WTC11 (cell line): ENCODE measurements at places on chromosomes 1 and 21.

DNA sequence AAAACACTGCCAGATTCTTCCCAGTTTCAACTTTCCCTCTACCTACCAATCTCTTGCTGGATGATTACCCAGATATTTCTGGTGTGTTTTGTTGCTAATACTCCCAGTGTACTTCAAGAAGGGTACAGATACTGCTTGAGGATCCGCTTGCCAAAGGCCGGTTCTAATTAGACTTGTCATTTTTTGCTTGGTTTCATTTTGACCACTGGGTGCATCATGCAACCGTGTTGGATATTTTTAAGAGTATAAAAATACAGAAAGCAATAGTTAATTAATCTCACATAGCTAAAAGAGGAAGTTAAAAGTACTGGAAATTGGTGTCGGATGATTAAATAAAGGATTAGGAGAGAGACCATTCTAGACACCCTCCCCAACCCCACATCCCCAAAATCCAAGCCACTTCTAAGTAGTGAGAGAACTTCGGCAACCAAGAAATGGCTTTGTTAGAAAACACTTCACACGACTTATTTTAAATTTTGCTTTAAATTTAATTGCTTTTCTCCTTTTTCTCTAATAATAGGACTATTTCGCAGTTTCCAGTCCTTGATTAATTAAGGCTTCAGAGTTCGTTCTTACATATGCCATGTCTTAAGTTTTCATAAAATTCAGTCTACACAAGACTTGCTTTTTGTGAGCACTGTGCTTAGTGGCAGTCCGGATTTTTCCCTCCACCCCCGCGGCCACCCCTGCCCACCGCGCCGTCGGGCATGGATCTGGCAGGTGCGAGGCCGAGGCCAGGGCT is 2.5 kb upstream of the CDKN2C start:
- DNase-seq = no peak

- no peak for DNase-seq
Observed at GRCh38 chr1:201460814-201461644, 8.0 kb downstream of the PHLDA3 start.

- no peak for DNase-seq
Observed at GRCh38 chr1:22717037-22717760, 6.6 kb downstream of the EPHB2 start.

DNA sequence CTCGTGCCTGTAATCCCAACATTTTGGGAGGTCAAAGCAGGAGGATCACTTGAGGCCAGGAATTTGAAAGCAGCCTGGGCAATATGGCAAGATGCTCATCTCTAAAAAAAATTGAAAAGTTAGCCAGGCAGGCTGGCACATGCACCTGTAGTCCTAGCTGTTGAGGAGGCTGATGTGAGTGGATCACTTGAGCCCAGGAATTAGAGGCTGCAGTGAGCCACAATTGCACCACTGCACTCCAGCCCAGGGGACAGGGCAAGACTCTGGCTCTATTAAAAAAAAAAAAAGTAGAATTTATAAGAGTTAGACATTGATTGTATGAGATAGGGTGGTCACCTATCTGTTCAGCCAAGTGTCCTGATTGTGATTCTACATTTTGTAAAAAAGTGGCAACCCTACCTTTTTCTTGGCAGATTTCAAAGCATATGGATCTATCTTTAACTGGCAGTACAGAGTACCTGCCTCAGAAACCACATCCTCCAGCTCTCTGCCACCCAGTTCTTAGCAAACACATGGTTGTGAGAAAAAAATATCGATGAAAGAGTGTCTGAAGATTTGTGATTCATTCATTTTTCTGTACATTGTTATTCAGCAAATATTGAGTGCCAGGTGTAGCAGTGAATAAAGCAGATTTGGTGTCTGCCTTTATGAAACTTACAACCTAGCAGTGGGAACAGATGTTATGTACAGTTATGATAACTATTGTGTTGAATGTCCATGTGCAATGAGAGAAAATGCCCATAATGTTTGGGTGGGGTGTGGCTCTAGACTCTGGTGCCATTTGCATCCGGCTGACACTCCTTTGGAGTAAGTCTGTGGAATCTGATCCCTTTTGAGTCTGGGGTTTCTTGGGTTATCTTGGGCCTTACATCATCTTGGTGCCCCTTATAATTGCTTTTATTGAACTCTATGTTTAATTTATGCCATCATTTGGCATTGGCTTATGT is 82.5 kb downstream of the ST3GAL3 start:
- no peak for DNase-seq

- DNase-seq = peak; percentile 38
Observed at GRCh38 chr1:47627016-47627415, 189.2 kb downstream of the FOXD2 start.

DNA sequence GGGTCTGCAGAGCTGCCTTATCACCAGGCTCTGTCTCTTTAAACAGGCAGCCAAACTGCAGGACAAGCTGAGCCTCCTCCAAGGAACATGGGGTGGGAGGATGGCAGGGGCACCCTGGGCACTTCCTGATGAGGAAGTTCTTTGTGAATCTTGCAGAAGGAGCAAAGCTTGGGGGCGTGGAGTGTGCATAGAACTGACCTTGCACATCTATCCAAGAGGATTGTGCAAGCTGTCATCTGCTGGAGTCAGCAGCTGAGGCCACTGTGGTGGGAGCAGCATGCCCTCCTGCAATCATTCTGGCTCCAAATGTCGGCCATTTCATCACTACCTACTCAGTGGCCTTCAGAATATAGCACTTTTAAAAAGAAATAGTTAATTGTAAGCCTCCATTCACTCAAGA is 182.2 kb downstream of the AJAP1 start:
- no peak for DNase-seq

DNA sequence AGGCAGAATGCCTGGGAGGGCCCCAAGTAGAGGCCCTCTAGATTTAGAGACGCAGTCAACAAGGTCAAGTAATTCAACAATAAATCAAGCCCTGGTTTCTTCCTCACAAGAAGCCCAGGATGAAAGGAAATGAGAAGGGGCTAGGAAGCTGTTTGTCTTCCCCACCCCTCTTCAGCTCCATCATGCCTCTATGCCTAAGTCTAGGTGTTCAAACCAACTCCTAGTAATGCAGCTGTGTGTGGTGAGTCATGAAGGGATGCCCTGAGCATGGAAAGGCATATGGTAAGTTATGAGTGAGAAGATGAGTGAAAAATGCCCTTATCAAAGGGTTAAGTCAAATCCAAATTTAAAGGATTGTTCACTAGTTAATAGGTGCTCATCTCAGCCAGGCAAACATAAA is 339.5 kb downstream of the KCNH1 start:
- DNase-seq = no peak

GRCh38 chr1:200317236-200317635 is 92.6 kb downstream of the ZNF281 start:
- no peak for DNase-seq

- DNase-seq = peak; percentile 17
Observed at GRCh38 chr21:25862596-25862995, 127.8 kb downstream of the GABPA start.

- no peak for DNase-seq
Observed at GRCh38 chr1:185442050-185442449, 125.0 kb upstream of the IVNS1ABP start.

GRCh38 chr1:119713039-119713748 is 1.5 kb downstream of the PHGDH start:
- DNase-seq = no peak

DNA sequence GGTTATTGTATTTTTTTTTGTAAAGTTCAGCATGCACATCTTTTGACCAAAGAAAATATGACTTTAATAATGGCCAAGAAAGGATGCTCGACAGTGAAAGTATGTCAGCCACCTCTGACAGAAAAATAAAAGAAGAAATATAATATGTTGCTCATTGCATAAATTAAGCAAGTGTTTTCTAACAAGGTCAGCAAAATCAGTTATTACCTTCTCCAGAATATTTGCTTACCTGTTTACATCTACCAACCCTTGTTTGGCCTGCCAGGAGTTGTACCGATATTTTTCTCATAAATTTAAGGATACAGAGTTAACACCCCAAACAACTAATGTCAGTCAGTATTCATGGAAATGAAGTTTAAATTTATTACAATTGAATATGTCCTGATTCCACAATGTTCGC is 685.4 kb downstream of the PLA2G4A start:
- no peak for DNase-seq

DNA sequence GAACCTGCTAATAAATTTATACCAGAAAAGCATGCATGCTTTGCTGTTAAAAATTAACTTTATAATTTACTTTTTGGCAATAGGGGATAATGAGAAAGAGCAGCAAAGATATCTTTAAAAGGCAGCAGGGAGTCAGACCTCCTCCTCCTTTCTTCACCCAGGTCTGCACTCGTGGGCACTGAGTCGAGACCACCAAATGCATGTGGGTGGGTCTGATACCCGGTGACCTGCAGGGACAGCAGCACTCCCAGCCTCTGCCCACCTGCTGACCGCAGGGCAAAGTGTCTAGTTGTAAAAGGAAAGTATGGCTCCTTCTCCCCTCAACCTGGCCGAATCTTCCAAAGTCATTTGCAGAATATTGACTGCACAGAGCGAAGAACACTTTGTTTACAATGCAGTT is 43.7 kb upstream of the KIF26B start:
- no peak for DNase-seq

DNA sequence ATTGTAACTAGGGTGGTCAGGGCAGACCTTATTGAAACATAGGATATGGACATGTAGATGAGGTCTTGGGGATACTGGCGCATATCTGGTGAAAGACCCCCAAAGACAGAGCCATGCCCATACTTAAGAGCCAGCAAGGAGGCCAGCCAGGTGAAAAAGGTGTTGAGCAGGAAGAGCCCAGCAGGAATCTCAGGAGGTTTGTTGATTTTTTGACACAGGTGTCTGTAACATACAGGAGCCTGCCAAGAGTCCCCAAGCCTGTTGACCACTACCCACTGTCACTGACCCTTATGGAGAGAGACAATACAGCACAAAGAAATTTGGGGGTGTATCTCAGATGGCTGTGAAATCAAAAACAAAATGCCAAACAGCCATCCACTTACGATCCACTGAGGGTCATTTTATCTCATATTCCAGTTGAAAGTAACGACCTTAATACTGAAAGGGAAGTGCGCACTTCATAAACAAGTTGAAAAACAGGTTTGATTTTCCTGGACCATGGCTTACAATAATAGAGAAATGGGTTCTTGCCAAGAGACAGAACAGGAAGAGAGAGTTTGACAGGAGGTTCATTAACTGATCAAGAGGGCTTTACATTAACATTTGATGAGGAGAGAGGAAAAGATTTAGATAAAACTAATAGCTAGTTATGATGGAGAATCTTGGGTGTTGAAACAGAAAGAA is 163.6 kb downstream of the GLUL start:
- DNase-seq = no peak

DNA sequence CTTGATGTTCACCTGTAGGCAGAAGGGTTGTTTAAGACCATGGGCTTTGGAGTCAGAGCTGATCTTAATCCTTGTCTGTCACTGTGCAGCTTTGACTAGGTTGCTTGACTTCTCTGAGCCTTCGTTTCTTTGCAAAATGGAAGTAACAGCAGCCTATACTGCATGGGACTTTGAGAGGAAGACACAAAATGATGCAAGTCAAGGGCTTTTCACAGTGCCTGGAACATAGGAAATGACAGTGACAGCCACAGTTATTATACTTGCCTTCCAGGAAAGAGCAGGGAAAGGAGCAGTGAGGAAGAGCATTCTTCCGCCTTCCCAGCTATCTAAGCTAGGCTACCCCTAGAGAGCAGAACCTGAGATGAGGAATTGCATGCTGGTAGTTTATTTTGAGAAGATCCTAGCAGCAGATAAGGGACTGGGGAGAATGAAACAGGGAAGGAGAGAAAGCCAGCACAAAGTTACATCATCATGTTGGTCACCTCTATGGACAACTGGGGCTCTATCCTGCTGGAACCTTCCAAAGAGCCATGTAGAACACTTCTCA is 3.1 kb downstream of the CSF3R start:
- DNase-seq = no peak

- DNase-seq = no peak
Observed at GRCh38 chr1:147904726-147905125, 2.1 kb downstream of the GJA8 start.

GRCh38 chr1:113207457-113207856 is 134.5 kb downstream of the LRIG2 start:
- DNase-seq = no peak

GRCh38 chr1:193179094-193179493 is 7.3 kb downstream of the B3GALT2 start:
- DNase-seq = no peak

DNA sequence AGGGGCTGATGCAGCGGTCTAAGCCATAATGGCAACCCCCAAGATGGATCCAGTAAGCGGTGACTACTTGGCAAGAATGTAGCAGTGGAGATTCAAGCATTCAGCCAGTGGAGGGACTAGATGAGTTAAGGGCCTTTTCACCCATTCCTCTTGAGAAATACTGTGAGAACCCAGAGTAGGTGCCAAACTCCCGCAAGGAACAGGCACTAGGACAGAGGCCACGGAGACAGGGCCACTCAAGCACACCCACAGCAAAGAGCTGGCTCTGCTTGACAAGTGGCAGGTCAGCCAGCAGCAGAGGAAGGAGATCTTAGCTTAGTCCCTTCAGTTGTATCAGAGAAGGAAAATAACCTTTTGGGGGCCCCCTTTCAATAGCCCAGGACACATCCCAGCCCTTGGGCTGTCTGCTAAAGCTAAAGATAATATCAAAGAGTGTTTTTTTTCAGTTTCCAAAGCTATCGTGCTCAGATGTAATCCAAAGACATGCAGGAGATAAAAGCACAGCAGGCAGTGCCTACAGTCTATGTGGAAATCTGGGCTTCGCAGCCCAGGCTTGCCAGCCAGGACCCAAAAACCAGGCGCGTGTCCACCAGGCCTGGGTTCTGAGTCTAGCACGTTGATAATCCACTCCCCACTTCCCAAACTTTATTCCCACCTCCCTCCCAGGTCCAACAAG is 62.0 kb upstream of the GOLT1A start:
- DNase-seq = no peak

DNA sequence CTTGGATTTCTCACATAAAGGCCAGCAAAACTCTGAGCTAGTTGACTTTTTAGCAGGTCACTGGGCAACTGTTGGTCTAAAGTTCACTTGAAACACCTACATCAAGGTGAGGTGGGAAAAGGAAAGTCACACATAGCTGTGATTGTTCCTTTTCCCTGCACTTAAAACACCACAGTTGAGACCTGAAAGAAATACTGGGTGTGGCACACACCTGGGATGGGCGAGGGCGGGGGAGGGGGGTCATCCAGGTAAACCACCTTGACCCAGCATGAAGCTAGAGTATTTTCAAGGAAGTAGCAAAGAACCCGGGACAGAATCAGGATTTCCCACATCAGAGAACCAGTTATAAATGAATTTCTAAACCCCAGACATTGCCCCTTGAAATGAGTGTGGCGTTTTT is 26.4 kb downstream of the ZNF697 start:
- DNase-seq = no peak

GRCh38 chr1:46487818-46488218 is 1.8 kb upstream of the DMBX1 start:
- peak; percentile 71 for DNase-seq
